ENCODE measurements at places on chromosomes 5 and 9.
A peak's percentile ranks its signal among the peaks of the same experiment; 100 is the strongest.

- peak; percentile 70 for DNase-seq
Measured at GRCh38 chr9:134358662-134359319, 32.5 kb downstream of the RXRA start.

GRCh38 chr9:13281356-13282016 lies 2.0 kb upstream of the MPDZ start:
- DNase-seq, result no peak

DNA sequence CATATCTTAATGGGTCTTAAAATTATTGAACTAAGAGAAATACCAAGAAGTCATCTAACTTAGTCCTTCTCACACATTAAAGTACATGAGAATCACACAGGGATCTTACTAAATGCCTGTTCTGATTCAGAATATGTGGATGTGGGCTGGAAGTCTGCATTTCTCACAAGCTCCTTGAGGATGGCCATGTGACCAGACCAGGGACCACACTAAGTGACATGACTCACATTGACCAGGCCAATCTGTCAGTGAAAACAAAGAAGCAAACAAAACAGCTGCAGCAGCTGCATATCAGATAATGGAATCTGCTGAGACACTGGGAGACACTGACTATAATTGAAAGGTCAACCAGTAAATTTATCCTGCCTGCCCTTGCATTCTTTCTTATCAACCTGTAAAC lies 110.5 kb downstream of the ADAMTS12 start:
- DNase-seq, result no peak

DNA sequence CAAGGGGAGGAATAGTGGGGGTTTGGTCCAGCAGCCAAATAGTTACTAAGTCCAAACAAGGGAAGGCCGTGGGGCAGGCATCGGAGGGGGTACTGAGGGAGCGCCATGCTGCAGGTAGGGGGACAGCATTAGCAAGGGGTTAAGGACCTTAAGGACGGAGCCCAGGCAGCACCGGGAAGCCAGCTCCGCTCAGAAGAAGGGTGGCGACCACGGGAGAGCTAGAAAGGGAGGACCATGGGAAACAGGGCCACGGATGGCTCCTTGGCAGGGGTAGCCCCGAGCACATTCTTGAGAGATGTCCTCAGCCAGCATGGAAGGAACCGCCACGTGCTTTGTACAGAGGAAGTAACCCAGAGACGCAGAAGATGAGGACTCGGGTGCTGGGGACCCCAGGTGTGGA lies 76.2 kb upstream of the STXBP1 start:
- DNase-seq, result no peak

DNA sequence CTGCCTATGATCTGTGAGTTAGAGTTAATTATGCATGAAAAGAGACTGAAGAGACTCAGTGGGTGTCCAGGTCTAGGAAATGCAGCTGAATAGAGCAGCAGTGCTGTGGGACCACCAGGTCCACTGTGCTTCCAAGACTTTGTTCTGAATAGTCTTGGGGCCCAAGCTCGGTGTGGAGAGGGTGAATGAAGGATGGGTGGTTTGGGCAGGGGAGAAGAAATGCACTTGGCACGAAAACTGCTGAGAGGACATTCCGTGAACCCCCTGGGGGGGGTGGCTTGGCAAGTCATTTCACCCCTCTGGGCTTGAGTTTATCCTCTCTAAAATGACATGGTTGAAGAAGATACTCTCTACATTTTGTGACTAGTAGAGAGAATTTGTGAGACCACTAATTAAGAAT lies 36.0 kb upstream of the GOLPH3 start:
- DNase-seq, result no peak

DNA sequence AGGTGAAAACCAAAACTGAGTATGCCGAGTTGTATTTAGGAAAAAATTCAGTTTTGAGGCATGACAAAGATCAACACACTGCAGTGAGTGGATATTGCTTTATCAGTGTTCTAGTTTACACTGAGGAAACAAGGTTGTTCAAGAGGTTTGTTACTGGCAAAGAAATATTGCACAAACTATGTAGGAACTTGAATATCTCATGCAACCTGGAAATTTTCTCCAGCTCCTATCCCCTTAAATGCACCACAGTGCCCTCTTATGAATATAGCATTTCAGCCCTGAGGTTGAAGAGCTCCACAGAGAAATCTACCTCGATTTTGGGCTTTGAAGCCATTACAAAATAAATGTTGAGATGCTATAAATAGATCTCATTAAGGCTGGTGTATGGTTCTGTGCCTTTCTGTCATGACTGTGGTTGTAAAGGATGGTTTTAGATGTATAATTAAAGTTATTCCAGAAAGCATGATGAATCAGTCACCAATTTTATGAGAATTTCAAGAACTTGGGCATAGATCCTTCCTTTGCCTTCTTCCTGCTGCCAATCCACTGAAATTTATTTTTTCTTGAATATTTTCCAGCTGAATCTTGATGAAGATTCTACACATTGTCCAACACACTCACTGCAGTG lies 159.3 kb downstream of the SPATA31D1 start:
- DNase-seq, result no peak

GRCh38 chr5:9428272-9428671 lies 117.6 kb downstream of the SEMA5A start:
- DNase-seq, result no peak

DNA sequence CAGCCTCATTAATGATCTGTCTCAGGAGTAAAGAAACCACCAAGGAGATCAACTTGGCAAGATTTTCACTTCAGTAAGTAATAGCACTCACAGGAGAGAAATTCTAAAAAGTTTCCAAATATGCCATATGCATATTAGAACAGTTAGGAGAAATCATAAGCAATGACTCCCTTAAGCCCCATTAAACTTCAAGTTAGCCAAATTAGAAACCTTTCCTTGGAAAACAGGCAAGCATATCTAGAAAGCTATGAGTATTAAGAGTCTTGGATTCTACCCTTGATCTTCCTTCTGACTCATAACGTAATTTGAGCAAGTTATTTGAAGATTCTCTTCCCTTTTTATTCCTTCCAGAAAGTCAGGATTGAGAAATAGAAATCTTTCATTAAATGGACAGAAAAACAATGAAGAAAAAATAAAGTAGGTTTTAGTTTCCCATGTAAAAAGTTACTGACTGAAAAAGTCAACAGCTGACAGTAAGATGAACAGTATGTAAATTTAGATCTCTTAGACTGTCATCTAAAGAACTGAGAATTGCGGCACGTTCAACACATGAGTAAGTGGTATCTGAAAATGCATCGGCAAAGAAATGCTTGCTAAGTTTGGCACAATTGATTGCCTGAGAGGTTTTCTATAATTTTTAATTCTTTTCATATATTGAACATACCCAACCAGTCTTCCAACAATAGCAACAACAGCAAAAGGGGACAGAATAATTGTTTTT lies 565.7 kb upstream of the FTMT start:
- DNase-seq, result no peak

DNA sequence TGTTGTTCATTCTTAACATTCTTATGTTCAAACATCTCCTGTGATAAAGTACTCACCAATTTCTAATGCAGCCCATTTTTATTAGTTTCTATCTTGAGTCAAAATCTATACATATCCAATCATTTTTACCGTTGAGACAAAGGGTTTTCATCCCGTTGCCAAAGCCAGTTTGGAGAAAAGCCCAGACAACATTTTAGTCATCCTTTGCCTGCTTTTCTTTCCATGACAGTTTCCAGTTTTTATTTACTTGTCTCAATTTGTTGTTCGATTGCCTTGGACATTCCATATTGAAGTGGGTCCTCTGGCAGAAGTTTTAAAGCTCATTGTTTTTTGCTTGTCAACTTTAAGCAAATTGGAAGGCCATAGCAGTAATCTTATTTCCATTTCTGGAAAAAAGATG lies 123.9 kb downstream of the RAB3C start:
- no peak for DNase-seq

DNA sequence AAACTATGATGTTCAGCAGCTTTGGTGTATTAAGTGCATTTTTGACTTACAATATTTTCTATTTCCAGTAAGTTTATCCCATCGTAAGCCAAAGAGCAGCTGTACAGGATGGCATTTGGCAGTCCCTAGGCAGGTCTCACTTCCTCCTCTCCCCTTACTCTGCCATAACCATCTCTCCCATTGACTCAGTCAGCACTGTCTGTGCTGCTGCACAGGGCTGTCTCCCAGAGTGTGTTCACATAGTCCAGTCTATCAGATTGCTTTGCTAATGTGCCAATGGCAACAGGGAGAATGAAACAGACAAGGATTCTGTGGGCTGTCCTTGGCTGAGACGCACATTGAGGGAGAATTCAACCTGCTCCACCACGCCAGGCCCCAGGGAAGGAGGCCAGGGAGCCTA lies 47.0 kb upstream of the CAST start:
- DNase-seq, result no peak

GRCh38 chr5:59769041-59769360 lies 124.5 kb downstream of the PDE4D start:
- no peak for DNase-seq

- no peak for DNase-seq
Measured at GRCh38 chr9:16705111-16705604, 165.3 kb downstream of the BNC2 start.

DNA sequence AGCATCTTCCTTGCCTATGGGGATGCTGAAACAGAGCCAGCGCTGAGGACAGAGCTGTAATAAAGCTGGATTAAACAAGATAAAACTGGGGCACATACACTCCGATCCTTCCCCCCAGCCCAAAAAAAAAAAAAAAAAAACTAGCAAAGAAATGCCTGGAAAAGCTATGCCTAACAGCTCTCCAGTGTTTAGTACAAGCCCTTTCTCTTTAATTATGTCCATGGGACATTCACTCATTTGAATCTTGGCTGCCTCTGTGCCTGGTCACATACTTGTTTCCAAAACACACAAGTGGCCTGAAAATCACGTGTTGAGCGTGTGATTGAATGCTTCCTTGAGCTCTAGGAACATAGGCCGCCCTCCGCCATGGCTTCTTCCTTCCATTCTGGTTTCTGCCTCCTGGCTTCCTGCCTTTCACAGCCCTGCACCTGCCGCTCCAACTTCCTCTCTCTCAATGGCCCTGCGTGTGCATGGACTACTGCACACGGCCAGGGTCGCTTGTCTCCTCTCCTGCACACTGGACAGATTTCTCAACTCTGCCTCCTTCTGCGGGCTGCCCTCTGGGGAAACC lies 111.0 kb upstream of the RETREG1 start:
- DNase-seq, result no peak

DNA sequence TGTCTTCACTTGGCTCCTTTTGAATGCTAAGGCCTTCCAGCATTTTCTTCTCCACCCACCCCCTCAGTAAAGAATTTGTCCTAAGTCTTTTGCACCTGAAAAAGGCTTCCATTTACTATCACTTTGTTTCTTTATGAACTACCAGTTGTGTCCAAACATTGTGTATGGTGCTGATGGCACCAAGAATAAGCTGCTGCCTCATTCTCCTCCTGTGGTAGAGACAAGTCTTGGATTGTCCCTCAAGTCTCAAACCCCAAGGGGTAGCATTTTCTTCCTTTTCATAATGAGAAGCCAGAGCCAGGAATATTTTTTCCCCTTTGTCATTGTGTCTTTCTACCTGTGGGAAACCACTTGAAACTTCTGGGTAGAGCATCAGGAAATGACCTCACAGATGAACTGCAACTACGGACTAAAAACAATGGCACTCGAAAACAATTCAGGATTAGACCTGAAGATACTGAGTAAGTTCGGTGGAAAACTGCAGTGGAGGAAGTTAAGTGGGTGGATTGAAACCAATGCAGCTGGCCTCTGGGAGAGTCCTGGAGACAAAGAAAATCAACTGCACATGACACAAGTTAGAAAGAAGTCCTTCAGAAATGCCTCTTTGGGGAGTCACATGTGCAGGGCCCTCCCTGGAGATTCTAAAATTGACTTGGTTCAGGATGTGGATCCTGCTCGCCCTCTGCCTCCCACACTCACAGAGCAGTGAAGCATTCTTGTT lies 80.5 kb downstream of the SH3RF2 start:
- no peak for DNase-seq

DNA sequence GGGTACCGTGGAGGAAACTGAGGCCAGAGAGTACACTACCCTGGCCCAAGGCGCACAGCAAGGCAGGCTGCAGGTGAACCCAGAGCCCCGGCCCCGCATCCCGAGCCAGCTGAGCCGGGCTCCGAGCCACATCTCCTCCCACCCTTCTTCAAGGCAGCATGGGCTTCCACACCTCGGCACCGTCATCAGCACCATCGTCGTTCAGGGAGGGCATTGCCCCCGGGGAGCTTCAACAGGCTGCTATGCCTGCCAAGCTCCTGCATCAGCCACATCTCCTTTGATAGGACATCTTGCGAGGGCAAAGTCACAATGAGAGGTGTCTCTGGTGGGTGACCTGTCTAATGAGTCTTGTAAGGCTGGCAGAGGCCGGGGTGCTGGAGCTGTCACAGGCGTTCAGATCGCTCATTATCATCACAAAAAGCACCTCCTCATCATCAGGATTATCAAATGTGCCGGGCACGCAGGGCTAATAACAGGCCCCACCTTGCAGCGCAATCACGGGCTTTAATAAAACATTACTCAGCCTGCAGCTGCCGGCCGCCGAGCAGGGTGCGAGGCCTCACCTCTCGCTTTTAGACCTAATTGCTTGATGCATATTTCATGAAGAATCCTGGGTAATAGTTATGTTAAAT lies 20.0 kb upstream of the SLC25A51 start:
- DNase-seq, result no peak

- peak; percentile 27 for DNase-seq
Measured at GRCh38 chr9:126228781-126229444, 97.7 kb upstream of the MVB12B start.

DNA sequence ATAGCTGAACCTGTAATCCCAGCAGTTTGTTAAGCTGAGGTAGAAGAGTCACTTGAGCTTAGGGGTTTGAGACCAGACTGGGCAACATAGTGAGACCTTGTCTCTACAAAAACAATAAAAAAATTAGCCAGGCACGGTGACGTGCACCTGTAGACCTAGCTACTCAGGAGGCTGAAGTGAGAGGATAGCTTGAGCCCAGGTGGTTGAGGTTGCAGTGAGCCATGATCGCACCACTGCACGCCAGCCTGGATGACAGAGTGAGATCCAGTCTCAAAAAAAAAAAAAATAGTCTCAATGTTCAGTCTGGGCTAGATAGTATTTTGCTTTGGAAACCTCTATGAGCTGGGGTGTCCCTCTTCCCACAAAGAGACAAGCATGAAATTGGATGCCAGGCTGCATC lies 51.9 kb upstream of the IQGAP2 start:
- no peak for DNase-seq

DNA sequence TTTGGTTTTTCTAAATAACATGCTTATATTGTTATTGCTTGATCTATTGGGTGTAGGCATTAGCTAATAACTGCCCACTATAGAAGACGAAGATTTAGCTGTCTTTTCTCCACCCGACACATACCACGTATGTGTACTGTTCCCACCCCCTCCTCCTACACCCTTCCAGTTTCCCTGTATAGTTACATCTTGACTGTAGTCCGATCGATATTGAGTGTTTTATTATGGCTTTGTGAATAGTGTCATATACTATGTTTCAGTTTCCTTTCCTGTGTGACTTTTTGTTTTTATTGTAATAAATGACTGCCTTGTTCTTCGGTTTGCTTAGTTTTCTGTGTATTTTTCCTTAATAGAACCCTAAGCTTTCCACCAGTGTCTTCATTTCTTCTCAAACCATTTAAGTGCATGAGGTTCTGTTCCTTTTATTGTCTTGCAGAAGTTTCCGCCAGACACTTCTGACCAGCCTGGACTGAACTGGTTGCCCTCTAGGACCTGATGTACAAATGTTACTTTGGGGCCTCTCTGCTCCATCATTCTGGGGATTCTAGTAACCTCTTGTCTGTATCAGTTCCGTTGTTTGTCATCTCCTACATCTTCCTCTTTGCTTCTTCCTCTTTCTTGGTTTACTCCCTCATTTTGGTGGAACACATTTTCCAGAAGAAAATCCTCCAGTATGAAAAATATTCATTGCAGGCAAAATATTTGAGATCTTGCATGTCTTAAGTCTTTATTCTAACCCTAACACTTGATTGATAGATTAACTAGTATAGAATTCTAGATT lies 61.8 kb downstream of the PRKACG start:
- DNase-seq, result no peak

All from hematopoietic multipotent progenitor cell treated with erythropoietin and hydrocortisone succinate and interleukin-3 and kit ligand, for 17 days (in vitro differentiated cells).